ENCODE measurements at places on chromosomes 2 and 18.

DNA sequence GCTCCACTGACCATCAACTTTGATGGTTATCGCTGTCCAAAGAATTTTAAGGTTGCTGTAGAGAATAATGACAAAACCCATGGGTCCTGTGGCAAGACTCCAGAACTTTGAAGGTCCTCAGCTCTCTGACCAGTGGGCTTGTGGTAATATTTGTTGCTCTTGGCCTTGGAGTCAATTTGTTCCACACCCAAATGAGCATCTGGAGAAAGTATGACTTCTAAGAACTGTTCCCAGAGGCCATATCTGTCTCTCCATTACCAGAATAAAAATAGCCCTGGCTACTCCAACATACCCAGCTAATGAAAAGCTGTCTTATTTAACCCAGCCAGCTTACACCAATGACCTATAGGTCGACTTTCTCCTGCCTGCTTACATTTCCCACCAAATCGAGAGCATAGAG is 466.4 kb downstream of the MEIS1 start:
- DNase-seq: no peak

DNA sequence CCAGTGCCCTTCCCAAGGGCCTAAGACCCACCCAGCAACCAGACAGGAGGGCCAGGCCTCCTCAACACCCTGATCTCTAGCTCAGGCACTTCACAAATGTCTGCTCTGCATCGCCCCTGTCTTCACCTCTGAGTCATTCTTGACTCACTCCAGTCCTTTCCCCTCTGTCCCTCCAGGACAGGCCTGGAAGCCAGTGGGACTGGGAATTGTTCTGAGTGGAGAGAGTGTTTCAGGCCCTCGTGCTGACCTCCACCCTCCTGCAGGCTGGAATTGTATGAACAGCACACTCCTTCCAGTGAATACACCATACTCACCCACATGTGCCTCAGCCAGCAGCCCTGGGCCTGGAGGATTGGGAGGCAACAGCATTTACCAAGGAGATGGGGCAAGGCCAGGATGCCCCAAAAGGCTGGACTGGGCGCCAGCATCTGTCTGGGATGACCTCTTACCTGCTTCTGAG is 304.2 kb downstream of the CYP26B1 start:
- DNase-seq: no peak

GRCh38 chr2:107570876-107571275 is 255.8 kb upstream of the RGPD4 start:
- DNase-seq: no peak

DNA sequence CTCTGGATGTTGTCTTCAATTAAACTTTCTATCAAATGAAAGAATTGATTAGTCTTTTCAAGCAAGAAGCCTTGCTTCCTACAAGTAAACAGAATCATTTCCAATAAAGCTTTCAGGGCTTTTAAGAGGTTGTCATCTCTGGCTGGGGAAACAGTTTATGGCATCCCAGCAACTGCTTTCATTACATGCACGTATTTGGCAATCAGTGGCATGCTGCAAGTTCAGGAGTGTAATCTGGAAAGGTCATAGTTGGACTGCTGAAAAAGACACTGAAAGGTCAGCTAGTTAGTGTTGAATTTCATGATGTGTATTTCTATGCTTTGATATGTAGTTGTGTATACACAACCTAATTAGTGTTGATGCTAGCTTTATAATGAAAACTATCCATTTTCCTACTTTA is 332.9 kb downstream of the DSC3 start:
- DNase-seq: no peak

GRCh38 chr2:64019975-64020528 is 824 bp upstream of the VPS54 start:
- no peak for DNase-seq

DNA sequence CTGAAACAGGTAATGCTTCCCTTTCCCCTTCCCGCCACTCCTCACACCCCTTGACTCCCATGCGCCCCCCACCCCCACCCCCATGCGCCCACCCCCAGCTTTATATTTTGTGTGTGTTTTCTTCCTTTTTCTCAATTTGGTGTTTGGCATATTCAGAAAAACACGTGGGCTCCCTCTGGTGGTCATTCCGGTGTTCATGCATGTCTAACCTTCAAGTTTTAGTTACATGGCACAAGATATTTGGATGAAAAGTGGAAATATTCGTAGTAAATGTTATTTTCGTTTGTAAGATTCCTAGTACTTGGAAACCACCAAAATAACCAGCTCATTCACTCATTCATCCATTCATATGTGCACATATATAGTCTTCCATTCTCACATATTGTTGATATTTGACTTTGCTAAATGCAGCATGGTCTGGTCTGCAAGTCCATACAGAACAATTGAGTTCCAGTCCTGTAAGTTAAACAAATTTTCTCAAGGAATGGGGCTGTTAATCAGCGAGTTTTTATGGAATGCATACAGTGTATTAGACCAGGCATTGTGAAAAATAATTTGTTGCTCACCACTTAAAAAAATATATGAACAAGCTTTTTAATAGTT is 143.6 kb upstream of the MAP3K20 start:
- DNase-seq: peak; percentile 43

GRCh38 chr2:16137080-16137755 is 196.9 kb downstream of the MYCN start:
- no peak for DNase-seq

DNA sequence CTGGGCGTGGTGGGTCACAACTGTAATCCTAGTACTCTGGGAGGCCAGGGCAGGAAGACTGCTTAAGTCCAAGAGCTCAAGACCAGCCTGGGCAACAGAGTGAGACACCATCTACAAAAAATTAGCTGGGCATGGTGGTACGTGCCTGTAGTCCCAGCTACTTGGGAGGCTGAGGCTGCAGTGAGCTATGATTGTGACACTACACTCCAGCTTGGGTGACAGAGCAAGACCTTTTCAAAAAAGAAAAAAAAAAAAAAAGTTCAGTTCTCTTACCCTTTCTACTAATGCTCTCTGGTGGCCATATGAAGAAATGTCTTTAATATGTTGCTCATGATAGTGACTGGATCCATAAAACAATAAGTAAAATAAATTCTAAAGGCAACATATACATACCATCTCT is 14.9 kb downstream of the TYW5 start:
- no peak for DNase-seq

GRCh38 chr2:20577495-20578235 is 73.2 kb downstream of the HS1BP3 start:
- no peak for DNase-seq

DNA sequence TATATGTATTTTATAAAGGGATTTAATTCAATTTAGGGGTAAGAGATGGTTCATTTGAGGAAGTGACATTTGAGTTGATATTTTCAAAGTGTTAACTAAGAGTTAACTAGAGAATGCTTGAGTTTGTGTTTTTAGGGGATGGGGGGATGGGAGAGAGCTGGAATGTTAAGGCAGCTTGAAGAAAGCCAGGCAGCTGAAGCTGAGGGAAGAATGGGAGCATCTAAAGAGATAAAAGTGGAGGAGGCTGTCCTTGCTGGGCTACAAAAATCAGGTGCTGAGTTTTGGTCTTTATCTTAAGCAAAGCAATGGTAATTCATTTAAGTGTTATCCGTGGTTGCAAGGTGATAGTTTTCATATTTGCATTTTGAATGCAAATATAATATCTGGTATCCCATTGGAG is 9.2 kb downstream of the CHST9 start:
- DNase-seq: no peak

- no peak for DNase-seq
Measured at GRCh38 chr2:79116997-79117928, 3.0 kb upstream of the REG1A start.

DNA sequence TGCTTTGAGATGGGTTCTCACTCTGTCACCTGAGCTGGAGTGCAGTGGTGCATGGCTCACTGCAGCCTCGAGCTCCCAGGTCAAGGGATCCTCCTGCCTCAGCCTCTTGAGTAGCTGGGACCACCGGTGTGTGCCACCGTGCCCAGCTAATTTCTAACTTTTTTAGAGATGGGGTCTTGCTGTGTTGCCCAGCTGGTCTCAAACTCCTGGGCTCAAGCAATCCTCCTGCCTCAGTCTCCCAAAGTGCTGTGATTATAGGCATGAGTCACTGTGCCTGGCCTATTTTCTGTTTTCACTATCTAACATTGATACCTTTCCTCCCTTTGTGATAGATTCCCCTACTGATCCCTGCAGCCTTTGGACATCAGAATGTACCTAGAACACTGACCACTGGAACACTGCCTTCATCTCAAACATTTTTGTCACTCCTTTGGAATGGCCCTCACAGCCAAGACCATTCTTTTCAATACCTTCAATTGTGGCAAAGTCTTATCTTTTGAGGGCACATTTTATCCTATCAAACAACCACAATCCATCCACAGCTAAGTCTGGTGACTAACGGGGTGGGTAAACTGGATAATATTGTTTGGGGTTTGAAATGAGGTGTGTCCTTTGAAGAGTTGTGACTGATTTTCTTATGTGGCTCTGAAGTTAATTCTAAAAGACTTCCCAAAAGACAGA is 43.7 kb downstream of the EPAS1 start:
- DNase-seq: no peak

GRCh38 chr2:201696151-201696659 is 2.2 kb downstream of the MPP4 start:
- no peak for DNase-seq

DNA sequence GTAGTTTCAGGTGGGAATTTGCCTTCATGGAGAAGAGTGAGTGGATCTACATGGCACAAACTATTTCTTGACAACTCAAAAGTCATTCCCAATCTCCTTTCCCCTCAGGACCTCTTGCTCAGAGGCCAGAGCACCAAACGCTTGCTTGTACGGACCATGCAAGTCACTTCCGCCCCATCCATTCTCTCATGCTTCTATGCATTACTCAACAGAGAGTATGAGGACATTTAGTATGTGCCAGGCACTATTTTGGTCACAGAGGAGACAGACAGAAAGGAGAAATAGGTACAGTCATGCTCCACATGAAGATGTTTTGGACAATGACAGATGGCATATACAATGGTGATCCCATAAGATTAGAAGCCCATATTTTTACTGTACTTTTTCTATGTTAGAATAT is 117.5 kb downstream of the ACTR3 start:
- DNase-seq: no peak

DNA sequence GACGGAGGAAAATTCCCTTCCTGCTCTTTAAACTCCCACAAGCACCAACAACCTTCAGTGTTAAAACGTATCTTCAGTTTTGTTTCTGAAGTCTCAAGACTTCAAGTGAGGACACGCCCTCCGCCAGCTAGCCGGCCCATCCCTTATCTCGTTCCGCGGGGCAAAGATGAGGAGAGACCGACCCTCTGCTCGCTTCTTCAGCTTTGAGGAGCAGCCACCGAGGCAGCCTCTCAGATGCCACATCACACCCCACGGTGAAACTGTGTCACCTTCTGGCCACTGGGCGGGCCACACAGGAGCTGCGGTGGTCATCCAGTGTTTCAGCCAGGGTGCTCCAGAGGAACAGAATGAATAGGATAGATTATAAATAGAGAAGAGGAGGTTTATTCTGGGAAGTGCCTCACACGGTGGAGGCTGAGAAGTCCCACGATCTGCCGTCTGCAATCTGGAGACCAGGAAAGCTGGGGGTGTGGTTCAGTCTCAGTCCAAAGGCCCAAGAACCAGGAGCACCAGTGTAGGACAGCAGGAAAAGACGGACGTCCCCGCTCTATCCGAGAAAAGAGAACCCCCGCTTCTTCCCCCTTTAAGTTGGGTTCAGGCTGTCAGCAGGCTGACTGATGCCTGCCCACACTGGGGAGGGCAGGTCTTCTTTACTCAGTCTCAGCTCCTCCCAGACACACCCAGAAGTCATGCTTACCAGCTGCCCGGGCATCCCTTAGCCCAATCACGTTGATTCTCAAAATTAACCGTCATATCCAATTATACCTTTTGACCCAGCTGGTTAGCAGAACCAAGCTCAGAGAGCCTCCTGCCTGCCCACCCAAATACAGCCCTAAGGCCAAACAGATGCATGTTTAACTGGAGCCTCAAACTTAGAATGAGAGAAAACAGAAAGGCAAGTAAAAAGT is 399.7 kb upstream of the ID2 start:
- DNase-seq: no peak

- DNase-seq: no peak
Measured at GRCh38 chr2:158665536-158666302, 129.4 kb upstream of the DAPL1 start.

GRCh38 chr2:217625557-217626169 is 377.1 kb downstream of the TNS1 start:
- no peak for DNase-seq

GRCh38 chr18:11882636-11883035 is 25.5 kb downstream of the MPPE1 start:
- no peak for DNase-seq

DNA sequence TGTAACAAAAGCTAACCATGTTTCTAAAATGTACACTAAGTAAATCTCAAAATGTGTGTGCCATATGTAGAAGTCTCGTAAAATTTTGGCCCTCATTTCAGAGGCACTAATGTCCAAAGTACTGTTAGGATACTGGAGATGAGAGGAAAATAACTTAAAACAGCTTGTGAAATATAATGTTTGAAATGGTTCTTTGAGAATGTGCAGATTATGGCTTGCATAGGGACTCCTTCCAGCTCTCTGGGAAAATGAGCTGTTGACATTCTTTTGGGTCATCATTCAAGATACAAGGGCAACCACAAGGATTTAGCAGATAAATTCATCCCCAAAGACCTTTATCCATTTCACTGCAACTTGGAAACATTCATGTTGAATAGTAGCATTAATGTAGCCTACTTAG is 38.1 kb upstream of the OTX1 start:
- no peak for DNase-seq

GRCh38 chr2:44555700-44556099 is 194.0 kb downstream of the CAMKMT start:
- no peak for DNase-seq

DNA sequence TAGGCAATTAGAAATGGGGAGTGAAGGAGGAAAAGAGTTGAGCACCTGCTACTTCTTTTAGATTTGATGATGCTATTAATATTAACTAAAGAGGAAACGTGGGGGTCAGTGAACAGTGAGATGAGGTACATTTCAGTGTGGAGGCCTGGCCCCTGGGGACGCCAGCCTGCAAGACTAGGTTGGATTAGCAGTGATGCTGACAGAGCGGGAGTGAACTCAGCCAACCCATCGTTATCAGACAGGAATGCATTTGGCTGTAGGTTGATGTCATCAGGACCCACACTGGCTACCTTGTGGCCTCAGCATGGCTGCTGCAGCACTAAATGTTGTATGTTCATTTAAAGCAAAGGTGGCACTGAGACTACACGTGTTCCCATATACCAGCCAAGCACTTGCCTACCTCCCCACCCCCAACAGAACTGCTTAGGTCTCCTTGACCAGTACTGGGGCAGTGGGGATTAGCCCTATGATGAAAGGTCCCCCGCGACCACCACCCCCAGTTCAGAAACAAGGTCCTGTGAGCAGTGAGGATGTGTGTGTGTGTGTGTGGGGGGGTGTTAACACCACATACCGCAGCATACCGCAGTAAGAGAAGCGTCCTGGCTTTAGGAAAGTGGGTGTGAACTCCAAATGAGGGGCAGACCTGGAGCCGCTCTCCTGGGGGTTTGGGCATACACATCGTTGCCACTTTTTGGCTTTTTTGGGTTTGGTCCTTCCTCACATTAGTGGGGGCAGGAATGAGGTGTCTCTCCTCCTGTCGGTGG is 26.0 kb downstream of the DGKD start:
- DNase-seq: no peak

Data from stimulated activated CD8-positive, alpha-beta memory T cell treated with anti-CD3 and anti-CD28 coated beads, Interleukin-7, amount 100 ng/mL, for 1 hour (primary cell).